ENCODE measurements at places on chromosomes 3 and 15.

DNA sequence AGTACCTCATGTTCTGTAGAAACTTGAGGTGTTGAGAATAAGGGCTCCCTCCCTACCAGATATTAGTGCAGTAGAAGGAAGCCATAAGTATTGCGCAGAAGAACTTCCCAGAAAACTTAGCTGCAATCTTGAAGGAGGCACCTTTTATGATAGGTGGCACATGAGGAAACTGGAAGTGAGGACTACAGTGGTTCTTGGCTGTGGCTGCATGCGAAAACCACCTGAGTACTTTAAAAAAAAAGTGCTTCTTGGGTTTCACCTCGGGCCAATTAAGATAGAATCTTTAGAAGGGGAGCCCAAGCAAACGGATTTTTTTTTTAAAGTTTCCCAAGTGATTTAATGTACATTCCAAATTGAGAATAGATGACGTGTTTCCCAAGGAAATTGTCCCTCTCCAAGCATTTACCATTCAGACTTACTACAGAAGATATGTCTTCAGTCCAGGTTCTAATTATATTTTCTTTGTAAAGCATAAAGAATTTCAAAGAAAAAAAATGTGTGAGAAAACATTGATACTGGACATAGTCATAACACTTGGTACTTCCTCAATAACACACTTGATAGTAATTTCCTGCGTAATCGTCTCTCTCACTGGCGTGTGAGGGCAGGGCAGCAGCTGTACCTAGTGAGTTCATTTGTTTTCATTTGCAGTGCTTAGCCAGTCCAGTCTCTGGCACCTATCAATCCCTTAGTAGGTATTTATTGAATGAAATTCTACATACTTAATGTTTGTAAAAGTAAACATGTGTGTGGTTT, 12.3 kb upstream of the NR1I2 start:
- no peak for DNase-seq

DNA sequence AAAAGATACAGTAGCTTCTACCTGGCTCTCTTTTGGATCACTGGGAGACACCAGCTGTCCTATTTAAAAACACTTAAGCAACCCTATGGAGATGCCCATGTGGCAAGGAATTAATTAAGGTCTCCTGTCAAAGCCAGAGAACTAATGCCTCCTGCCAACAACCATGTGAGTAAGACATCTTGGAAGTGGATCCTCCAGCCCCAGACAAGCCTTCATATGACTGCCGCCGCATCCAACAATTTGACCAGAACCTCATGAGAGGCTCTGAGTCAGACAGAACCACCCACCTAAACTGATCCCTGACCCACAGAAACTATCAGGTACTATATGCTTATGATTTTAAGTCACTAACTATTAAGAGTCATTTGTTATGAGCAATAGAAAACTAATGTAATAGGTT, 22.3 kb downstream of the IFT80 start:
- DNase-seq, result no peak

GRCh38 chr3:43279532-43279931, 6.8 kb upstream of the SNRK start:
- DNase-seq, result no peak

GRCh38 chr15:72784456-72784876, 908 bp upstream of the ADPGK start:
- DNase-seq, result no peak

DNA sequence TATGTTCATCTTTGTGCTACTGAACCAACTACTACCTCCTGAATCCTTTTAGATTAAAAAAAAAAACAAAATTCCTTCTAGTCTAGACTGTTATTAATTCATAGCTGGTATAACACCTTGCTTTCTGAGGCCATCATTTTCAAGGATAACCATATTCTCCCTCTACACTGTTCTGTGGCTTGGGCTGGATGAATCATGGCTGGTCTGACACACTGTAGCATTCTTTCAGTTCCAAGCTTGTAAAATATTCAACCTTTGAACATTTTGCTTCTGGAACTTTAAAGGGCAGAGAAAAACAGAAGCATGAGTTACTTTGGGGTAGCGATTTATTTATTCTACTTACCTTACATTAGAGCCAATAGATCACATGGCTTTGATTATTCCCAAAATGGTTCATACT, 7.6 kb downstream of the HSPBAP1 start:
- no peak for DNase-seq

GRCh38 chr15:50055750-50056157, 63.3 kb downstream of the ATP8B4 start:
- DNase-seq, result no peak

- DNase-seq, result no peak
These were observed 202.8 kb downstream of the RSRC1 start for GRCh38 chr3:158312560-158313141.

DNA sequence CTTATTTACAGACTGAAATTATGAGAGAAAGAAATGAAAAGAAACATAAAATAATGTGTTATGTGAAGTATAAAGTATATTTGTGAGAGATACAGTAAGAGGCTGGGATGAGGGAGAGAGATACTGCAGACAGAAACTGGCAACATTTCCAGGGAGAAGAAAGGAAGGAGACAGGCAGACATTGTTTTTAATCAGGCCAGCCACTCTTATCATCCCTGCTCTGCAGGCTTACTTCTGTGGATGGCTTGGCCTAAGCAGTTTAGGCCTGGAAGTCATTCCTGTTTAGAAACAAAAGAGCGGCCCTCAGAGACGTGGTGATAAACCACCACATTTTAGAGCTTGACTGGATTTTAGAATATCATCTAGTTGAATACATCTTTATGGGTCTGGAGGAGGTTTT, 12.4 kb downstream of the PCCB start:
- DNase-seq, result no peak

DNA sequence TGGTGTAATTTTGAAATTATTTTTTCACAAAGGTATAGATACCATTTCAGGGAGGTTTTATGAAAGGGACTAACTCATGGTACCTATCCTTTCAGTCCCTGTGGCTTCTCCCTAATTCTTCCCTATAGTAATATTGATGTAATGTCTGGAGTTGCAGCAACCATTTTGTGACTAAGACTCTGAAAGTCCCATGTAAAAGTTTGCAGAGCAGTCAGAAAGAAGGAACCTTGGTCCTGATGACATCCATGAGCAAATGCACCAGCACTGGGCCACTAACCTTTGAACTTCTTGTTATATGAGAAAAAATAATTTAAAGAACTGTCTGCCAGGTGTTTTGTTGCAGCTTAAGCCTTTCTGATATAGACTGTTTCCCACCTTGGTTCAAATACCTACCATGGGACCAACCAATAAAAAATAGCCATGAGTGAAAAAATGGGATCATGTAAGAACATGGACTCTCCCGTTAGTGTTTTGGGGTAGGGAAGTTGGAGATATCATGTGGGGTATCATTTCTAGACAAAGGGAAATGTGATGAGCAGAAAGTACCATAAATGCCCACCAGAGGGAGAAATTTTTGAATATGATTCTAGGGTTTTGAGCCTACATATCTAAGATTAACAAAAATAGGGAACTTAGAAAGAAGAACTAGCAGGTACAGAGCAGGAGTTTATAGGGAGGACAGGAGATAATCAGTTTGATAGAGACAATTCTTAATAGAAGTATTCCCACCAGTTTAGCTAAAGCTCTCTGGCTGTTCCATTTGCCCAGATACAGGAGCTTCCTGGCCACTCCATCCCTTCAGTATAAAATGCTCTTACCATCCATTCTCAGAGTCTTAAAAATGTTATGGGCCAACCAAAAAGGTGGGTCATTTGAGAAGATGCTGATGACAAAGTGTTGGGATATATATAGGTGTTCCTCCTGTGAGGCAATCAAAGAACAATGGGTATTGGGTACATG, 3.4 kb upstream of the CPOX start:
- no peak for DNase-seq

GRCh38 chr3:184506561-184506991, 55.0 kb upstream of the EPHB3 start:
- DNase-seq, result no peak

DNA sequence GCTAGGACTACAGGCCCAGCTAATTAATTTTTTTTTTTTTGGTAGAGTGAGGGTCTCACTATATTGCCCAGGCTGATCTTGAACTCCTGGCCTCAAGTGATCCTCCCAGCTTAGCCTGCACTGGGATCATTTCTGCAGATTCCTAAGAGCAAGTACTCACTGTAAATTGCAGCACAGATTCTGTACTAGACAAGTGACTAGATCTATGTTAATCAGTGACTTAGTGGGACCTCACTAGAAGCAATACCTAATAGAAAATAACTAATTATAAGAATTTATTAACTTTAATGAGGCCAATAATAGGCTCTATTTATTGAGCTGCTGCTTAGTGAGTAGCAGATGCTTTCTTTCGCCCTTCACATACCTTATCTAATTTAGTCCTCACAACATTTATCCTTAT, 10.6 kb upstream of the UTS2B start:
- DNase-seq, result no peak

- no peak for DNase-seq
These were observed 63.8 kb downstream of the LRRC49 start for GRCh38 chr15:70956201-70956995.

DNA sequence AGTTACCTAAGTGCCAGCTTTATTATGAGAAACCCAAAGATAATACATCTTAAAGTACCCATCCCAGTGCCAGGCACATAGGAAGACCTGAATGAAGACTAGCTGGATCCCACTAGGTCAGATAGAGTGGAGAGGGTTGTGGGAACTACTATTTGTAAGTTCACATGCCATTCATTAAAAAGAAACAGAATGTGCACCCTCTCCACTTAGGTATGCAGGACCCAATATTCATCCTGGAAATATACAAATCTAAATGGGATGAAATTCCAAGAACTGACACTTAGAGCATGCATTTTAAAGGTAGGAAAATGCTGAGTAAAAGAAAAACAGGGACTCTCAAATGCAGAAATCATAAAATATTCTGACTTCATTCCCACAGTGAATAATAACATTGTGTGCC, 14.3 kb downstream of the EOGT start:
- no peak for DNase-seq

DNA sequence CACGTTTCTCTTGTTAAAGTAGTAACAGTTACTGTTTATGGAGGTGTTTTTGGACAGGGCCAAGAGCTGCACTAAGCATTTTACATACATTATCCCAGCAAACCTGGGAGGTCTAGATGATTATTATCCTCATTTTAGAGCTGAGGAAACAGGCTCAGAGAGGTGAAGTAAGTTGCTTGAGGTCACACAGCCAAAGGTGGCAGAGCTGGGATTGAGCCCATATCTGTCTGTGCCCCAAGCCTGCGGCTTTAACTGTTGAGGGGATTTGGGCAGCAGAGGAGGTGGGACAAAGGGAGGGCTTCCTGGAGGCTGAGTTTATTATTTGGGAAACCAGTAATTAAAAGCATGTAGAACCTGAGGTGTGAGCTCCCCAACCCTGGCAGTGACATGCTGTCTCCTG, 9.2 kb downstream of the SMAD6 start:
- no peak for DNase-seq

DNA sequence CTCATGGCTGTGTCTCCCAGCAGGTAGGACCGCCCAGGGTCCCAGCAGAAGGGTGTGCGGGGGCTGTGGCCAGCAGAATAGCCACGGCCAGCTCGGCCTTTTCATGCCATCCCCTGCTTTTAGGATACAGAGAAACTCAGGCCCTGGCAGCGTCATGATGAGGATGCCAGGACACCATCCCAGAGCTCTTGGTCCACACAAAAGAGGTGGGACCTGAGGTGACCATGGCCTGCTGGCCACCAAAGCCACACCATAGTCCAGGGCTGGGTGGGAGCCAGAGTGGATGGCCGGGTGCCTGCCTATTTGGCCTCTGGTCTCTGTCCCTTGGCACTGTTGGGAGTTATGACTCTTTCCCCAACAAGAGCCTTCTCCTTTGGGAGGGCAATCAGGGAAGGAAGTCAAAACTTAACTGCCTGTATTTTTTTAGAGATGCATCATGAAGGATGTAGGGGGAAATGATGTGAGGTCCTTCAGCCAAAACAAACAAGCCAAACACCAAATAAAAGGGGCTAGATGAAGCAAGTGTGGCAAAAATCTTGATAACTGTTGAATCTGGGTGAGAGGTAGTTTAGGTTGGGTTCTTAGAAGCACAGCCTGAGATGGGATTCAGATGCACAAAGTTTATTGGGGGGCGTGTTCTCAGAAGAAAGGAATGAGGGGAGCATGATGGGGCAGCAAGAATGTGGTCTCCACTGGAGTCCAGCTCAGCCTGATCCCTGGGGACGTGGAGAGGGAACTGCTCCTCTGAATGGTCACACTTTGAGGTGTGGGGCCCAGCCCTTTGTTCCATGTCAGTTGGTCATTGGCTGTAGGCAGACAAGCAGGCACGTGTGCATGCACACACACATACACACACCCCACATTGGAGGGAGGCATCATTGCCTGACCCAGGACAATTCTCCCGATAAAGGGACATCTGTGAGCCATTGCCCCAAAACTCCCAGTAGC, 33.2 kb downstream of the SMAD6 start:
- DNase-seq, result no peak

DNA sequence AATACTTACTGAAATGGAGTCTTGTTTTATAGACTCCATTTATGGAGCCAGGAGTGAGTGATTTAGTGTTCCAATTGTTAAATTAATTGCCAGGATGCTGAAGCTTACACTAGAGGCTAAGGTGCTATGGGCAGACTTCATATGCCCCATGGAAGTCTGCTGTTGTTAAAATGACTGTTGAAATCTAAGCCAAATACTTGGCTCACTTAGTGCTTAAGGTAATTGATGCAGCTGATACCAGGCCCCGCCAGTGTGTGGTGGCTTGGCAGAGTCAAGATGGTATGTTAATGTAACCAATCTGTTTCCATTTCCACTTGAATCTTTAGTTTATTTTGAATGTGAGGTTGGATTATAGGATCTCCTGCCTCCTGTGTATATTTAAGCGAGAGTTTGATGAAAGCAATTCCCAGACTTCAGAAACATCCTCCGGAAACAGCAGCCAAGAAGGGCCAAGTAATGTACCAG, 187.1 kb downstream of the ITPR1 start:
- DNase-seq, result no peak

DNA sequence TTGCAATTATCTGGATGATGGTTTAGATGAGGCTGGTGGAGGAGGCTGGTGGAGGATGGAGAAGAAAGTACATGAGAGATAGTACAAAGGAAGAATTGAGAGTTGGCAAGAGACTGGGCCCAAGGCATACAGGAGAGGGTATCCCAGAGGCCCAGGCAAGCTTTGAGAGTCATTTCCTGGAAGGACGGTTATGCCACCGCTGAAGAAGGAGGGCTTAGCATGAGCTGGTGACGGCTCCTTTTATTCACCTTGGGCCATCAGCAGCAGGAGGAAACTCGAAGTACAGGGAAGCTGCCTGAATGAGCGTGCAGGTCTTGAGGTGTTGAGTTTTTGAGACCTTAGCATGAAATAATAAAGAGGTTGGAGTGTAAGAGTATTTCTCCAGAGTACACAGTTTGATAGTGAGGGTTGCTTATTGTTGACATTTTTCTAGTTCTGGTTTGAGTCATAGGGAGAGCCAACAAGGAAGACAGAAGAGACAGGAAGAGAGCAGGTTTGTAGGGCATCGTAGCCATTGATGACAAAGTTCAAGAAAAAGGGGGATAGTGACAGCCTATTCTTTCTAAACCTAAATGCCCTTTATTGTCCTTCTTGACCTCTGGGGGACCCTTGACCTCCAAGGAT, 13.8 kb downstream of the THSD4 start:
- DNase-seq, result no peak

DNA sequence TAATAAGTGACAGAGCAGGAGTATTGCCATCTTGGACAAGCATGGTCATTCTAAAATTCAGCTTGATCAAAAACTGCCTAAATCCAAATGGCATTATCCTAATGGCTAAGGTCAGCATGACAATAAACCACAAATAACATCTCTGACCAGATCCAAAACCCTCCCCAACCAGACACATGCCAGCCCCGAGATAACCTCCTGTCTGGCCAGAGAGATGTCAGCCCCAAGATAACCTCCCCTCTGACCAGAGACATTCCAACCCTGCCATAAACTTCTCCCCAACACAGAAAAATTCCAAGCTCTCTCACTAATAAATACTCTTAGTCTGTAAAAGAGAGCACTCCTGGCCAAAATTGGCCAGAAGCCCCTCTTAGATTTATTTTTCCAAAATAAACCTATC, 470.5 kb upstream of the UBE2E2 start:
- no peak for DNase-seq
